ENCODE measurements at places on chromosomes 2 and 18. TPM values are rescaled to one million over a fixed set of nuclear protein-coding genes. Genes with fewer than 3 reads are reported as not detected.
A peak's percentile ranks its signal among the peaks of the same experiment; 100 is the strongest.

Gene AQP12A
- not detected for total RNA-seq

GRCh38 chr18:48184118-48184517 lies 225.1 kb downstream of the ZBTB7C start:
- no peak for DNase-seq
- no peak overlapping the region for H3K4me3 ChIP-seq
- H3K4me1 ChIP-seq = no peaks in the 10 kb centered on the region
- H3K27ac ChIP-seq = no peak overlapping the region
- H3K36me3 ChIP-seq = no peaks in the 10 kb centered on the region

DNA sequence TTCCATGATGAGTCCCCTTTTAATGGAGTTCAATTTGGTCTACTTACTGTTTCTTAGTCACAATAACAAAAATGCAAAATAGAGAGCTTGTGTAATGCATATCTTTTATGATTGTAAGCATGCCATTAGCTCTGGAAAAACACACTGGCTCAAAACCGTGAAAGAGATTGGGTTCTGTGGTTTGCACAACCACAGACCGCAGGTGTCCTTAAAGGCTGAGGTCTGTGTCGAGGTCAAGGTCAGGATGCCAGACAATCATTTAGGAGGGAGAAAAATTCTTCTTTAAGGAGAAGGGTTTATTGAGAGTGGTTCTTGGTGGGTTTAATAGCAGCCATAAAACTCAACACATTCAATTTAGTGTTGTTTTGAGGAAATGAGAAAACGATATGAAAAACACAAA lies 487.2 kb downstream of the GALR1 start:
- no peak overlapping the region for H3K27ac ChIP-seq
- no peak for DNase-seq
- no peaks in the 10 kb centered on the region for H3K36me3 ChIP-seq
- no peaks in the 10 kb centered on the region for H3K4me1 ChIP-seq

DNA sequence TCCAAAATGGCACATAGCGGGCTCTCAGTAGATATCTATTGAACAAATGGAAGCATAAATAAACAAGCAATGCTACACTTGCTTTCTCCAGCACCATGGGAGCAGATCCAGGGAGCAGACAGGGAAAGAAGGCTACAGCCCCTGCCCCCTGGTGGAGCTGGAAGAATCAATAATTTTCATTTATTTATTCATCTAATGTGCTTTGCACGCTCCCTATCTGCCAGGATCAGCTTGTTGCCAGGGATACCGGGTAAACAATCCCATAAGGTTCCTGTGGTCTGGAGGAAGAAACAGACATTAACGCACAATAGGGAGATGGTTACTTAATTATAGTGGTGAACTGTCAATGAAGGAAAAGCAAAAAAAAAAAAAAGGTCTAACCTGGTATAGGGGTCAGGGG lies 40.1 kb upstream of the CLASP1 start:
- H3K4me1 ChIP-seq = no peaks in the 10 kb centered on the region
- no peak for DNase-seq
- no peak overlapping the region for H3K4me3 ChIP-seq
- no peak overlapping the region for H3K27ac ChIP-seq
- H3K36me3 ChIP-seq = no peaks in the 10 kb centered on the region

- no peaks in the 10 kb centered on the region for H3K36me3 ChIP-seq
- H3K27ac ChIP-seq = no peak overlapping the region
- peaks cover 8% of the 10 kb centered on the region for H3K27me3 ChIP-seq
- no peaks in the 10 kb centered on the region for H3K4me1 ChIP-seq
- no peak for DNase-seq
These were observed 35.2 kb upstream of the STPG4 start for GRCh38 chr2:47190188-47190881.

- peak; percentile 25 for DNase-seq
- H3K27ac ChIP-seq = no peak overlapping the region
- no peak overlapping the region for H3K4me3 ChIP-seq
- H3K36me3 ChIP-seq = no peaks in the 10 kb centered on the region
These were observed 2.2 kb downstream of the MYT1L start for GRCh38 chr2:2328848-2329247.

GRCh38 chr2:60400462-60401246 lies 152.8 kb downstream of the BCL11A start:
- H3K4me1 ChIP-seq = no peaks in the 10 kb centered on the region
- H3K36me3 ChIP-seq = no peaks in the 10 kb centered on the region
- no peaks in the 10 kb centered on the region for H3K27me3 ChIP-seq
- DNase-seq = no peak
- no peak overlapping the region for H3K27ac ChIP-seq

GRCh38 chr2:238743243-238744065 lies 104.4 kb upstream of the TWIST2 start:
- no peak overlapping the region for H3K4me3 ChIP-seq
- H3K27ac ChIP-seq = no peak overlapping the region
- H3K36me3 ChIP-seq = no peaks in the 10 kb centered on the region
- no peaks in the 10 kb centered on the region for H3K4me1 ChIP-seq

DNA sequence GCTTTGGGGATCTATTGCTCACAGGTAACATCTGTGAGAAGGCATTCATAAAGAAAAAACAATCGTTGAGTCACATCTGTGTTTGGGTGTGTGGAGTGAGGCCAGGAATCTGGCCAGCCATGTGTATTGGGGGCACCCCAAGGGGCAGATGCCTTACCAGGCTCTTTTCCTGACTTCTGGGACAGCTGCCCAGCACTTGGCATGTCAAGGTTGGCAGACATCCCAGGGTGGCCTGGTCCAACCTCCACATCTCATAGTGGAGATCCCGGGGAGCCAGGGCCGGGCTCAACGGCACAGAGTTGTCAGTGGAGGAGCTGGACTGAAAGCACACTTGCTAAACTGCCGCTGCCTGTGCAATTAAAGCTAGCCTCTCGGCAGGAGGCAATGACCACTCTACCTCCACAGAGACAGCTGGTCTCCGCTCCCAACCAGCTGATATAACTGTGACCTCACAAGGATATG lies 75.3 kb upstream of the MGAT4A start:
- H3K4me3 ChIP-seq = no peak overlapping the region
- H3K27ac ChIP-seq = no peak overlapping the region
- H3K4me1 ChIP-seq = peaks cover 7% of the 10 kb centered on the region
- no peaks in the 10 kb centered on the region for H3K27me3 ChIP-seq
- no peak for DNase-seq

Gene LBX2
- total RNA-seq = not detected

Gene CARF
- total RNA-seq = 5.4 TPM

DNA sequence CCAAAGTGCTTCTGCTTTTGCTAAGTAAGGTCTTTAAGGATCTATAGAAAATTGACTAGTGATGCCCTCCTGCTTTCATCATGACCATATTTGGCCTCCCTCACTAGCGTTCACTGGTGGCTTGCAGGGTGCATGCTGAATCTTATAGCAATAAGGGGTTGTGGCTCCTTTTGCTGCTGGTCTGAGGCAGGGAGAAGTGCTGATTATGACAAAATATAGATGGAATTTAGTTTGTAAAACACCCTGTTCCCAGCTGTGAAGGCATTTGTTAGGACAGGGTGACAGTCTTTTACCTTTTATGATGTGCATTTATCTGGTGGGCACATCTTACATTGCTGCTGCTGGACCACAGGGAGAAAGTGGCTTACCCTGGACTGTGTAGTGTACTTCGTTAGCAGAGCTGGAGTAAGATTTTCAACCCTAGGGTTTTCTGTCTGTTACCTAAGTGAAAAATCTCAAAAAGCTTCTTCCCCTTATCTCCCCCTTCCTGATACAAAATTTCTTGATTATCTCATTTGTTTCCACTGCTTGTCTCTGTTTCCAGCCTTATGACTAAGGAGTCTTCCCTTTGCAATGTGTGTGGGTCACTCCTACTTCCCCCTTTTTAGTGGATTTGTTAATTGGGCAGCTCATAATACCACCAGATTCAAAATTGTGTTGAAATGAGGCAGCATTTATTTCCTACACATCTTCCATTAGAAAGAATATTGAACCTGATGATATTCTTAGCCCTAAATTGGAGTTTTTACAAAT lies 21.2 kb upstream of the RPL37A start:
- no peak for DNase-seq
- no peak overlapping the region for H3K27ac ChIP-seq
- no peaks in the 10 kb centered on the region for H3K27me3 ChIP-seq
- H3K4me1 ChIP-seq = peaks cover 23% of the 10 kb centered on the region
- no peak overlapping the region for H3K4me3 ChIP-seq
- H3K36me3 ChIP-seq = peaks cover 17% of the 10 kb centered on the region

DNA sequence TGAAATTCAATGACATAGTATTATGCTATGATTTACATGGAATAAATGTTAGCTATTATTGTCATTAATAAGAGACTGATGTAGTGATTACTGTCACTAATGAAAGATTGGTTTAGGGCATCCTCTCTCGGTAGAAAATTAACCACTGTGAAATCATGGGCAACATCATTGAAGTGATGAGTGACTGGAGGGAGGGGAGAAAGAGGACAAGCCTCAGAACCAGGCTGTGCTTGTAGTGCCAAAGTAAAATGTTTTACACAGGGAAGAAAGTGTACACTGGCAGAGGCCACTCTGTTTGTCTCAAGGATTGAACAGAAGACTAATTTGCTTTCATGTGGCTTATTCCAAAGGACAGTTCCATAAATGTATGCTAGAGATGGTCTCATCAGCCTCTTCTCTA lies 456.2 kb upstream of the TCF4 start:
- no peaks in the 10 kb centered on the region for H3K36me3 ChIP-seq
- H3K4me3 ChIP-seq = no peak overlapping the region
- DNase-seq = no peak
- H3K4me1 ChIP-seq = no peaks in the 10 kb centered on the region

DNA sequence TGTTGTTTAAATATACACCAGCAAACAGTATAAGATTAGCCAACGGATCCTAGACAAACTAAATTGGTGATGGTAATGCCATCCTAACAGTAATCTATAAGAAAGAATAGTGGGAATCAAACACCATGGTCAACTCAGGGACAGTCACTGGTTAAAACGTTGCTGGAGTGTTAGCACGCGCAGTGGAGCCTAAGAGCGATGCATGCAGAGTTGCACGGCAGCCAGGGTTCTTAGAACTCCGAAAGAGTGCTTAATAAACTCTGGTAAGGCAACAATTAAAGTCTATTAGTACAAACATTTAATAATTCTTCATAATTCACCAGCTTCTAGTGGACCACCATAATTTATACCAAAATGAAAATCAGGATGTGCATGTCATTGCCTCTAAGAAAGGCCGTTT lies 22.2 kb downstream of the LANCL1 start:
- H3K4me1 ChIP-seq = peaks cover 4% of the 10 kb centered on the region
- no peak overlapping the region for H3K4me3 ChIP-seq
- H3K36me3 ChIP-seq = peaks cover 66% of the 10 kb centered on the region
- no peak for DNase-seq
- no peak overlapping the region for H3K27ac ChIP-seq

DNA sequence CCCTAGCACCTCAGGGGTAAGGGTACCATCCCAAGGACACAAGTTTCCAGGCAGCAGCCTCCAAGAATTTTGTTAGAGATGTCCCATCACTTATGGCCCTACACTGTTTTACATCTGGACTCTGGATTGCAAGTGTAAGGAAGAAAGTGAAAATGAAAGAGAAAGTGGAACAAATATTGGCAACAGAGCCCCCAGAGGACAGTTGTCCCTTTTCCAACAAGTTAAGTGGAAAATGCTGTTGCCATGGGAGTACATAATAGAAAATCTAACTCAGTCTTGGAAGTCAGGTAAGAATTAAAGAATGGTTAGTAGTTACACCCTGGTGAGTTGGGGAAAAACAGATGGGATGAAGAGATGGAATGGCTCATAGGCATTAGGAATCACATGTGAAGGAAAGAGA lies 50.6 kb downstream of the TTC21B start:
- H3K27me3 ChIP-seq = no peaks in the 10 kb centered on the region
- H3K4me3 ChIP-seq = no peak overlapping the region
- H3K36me3 ChIP-seq = peaks cover 44% of the 10 kb centered on the region
- H3K4me1 ChIP-seq = peaks cover 8% of the 10 kb centered on the region
- DNase-seq = no peak

- H3K27me3 ChIP-seq = peaks cover 2% of the 10 kb centered on the region
- H3K4me3 ChIP-seq = no peak overlapping the region
- no peak for DNase-seq
- peaks cover 2% of the 10 kb centered on the region for H3K36me3 ChIP-seq
- H3K4me1 ChIP-seq = peaks cover 26% of the 10 kb centered on the region
These were observed 2.3 kb upstream of the EXOC6B start for GRCh38 chr2:72827966-72828646.

Gene SCYGR7
- total RNA-seq = not detected

DNA sequence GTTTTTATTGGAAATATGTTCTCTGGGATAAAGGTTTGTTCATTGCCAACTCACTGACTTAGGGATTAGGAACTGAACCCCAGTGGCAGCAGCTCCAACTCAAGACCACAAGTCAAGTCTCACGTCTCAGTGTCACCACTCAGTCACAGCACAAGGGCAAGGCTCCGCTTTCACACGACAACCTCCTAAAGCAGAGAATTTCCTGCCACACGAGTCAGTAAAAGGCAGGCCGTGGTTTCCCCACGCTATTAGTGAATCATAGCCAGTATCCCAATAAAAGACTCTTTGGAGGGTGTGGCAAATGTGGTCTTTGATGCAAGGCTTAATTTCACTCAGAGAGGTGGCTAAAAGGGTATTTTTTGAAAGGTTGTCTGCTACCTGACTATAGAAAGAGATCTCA lies 57.6 kb downstream of the PIEZO2 start:
- no peaks in the 10 kb centered on the region for H3K36me3 ChIP-seq
- no peak for DNase-seq
- H3K27me3 ChIP-seq = peaks cover 11% of the 10 kb centered on the region
- no peak overlapping the region for H3K27ac ChIP-seq

GRCh38 chr2:162002623-162003235 lies 71.3 kb downstream of the DPP4 start:
- H3K4me1 ChIP-seq = peaks cover 11% of the 10 kb centered on the region
- no peak overlapping the region for H3K27ac ChIP-seq
- no peak overlapping the region for H3K4me3 ChIP-seq
- no peak for DNase-seq

Gene SCN1A
- not detected for total RNA-seq
